ENCODE measurements at places on chromosomes 5 and 9.

- DNase-seq = no peak
Measured at GRCh38 chr9:124880501-124880900, 18.6 kb downstream of the ARPC5L start.

- no peak for DNase-seq
Measured at GRCh38 chr5:141641634-141642267, 5.0 kb downstream of the RELL2 start.

DNA sequence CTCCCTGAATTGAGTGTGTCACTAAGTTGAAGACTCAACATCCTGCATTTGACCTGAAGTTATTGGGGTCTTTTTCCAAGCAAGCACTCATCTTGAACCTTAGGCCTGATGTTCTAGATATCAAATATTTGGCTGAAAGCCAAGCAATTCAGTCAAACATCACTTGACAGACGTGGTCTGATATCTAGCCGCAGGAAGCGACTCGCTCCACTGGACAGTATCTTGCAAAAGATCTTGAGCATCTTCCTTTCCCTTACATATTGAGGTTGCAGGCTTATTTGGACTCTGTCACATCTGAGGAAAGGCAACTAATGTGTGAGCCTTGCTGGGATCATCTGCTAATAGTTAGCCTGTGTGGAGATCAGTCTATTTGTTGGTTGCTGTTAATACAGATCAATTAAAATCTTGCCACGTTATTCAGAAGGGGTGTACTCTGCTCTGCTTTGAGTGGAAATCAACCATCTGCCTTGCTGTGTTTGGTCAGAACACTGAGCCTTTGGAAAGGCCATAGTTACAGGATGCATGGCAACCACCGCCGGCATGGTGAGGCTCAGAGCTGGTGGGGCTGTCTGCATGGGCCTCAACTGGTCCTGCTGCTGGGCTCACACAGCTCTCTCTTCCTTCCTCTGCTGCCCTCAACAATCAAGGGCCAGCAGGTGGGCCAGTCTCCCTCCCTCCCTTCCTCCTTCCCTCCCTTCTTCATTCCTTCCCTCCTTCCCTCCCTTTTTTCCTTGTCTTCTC is 166.9 kb upstream of the KLF9 start:
- no peak for DNase-seq

GRCh38 chr9:89505048-89505447 is 7.1 kb upstream of the SEMA4D start:
- no peak for DNase-seq

DNA sequence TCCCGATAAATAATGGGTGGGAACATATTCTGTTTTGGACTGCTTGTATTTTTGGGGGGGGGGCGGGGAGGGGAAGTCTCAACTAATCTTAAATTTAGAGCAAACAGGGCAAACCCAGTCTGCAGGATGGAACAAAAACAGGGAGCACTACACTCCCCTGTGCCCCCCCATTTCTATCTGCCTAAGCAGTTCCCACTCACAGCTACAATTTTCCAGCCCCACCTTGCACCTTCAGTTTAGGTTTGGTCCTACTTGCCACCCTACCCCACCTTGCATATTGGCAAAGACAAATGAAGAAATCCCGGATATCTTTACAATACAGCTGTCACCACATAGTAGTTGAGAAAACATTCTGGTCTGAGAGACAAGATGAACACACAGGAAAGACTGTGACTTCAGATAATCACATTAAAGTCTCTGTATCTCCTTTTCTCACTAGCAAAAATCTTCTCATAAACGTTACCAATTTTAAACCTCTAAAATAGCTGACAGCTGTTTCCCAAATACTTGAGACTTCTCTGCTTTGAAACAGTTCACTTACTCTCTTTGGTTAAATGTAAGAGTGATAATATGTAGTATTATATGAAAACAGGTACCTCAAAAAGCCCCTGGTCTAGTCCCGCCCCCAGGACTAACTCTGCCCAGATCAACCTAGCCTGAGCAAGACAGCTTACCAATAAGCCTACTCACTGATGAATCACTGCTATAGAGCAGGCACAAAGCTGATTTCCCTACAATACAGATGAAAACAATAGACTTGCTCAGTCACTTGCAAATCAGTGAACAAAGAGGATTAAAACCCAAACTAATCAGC is 5.2 kb upstream of the RAPGEF6 start:
- no peak for DNase-seq

DNA sequence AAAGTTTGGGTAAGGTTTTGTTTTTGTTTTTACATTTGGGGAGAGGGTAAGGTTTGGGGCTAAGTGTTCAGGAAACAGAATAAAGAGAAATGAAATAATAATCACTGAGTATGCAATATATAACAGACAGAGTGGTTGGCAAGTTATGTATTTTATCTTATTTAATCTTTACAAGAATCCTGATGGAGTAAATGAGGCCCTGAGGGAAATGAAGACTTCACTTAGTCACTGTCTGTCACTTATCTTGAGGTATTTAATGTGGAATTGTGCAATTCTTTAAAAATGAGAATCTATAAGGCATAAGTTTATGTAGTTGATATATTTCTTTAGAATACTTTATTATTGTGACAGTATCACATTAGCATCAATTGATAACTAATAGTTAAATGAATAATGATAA is 48.1 kb downstream of the TEK start:
- DNase-seq = no peak

DNA sequence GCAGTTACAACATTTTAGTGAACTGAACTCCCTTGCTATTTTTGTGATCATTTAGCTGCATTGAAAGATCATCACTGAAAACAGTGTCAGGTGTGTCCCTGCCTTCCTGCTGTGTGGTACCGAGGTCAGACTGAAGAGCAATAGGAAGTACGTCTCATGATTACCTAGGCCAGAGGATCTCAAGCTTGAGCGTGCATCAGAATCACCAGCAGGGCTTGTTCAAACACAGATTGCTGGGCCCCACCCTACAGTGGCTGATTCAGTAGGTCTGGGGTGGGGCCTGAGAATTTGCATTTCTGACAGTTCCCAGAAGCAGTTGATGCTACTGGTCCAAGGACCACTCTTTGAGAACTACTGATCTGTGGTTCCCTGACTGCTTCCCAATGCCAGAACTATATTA is 159.6 kb downstream of the ACTL7B start:
- no peak for DNase-seq

DNA sequence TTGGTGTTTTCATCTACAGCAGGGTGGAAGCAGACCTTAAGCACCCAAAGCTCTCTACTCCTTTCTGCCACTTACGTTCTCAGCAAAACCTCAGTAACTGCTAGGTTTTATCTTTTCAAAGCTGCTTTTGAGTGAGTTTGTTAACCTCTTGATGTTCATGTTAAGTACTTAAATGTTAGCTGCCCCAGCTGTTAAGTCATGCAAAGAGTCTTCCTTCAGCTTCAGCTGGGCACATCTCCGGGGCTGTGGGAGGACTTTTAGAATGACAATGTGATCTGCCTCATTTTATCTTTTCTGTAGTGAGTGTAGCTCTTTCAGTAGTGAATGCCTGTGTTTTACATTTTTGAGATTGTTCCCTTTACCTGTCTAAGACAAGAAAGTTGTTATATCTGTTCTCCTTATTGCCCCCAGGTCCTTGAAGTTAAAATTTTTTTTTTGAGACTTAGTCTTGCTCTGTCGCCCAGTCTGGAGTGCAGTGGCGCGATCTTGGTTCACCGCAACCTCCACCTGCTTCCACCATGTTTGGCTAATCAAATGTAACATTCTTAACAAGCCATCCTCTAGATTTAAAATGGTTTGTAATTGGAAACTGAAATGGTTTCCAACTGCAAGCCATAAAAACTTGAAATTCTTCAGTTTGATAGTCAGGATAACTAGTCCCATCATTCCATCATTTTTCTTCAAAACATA is 19.6 kb downstream of the KDM4C start:
- DNase-seq = no peak

Measured in kidney (tissue), 22 donors.